Stimulated activated CD4-positive, alpha-beta T cell treated with anti-CD3 and anti-CD28 coated beads, Interleukin-4, amount 100 ng/mL, for 4 hours (primary cell): ENCODE measurements at places on chromosomes 16 and 17.

DNA sequence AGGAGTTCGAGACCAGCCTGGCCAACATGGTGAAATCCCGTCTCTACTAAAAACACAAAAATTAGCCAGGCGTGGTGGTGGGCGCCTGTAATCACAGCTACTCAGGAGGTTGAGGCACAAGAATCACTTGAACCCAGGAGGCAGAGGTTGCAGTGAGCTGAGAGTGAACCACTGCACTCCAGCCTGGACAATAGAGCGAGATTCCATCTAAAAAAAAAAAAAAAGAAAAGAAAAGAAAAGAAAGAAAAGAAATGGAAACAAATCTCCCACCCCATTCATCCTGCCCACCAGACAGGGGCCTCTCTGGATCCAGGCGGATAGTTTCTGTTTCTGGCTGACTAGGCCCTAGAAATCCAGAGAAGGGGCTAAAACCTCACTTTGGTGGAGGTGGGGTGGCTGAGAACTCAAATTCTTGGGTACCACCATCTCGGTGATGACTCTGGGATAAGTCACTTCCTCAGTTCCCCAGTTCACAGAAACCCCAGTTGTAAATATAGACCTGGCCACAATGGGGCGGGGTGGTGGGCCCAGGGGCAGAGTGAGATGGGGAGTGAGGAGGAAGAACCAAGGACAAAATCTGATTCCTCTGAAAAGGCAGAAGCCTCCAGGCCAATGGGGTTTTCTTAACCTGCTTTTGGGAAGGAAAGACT lies 22.2 kb downstream of the SOCS1 start:
- peak; percentile 67 for DNase-seq

GRCh38 chr17:66415366-66416206 lies 113.2 kb downstream of the PRKCA start:
- DNase-seq = no peak

DNA sequence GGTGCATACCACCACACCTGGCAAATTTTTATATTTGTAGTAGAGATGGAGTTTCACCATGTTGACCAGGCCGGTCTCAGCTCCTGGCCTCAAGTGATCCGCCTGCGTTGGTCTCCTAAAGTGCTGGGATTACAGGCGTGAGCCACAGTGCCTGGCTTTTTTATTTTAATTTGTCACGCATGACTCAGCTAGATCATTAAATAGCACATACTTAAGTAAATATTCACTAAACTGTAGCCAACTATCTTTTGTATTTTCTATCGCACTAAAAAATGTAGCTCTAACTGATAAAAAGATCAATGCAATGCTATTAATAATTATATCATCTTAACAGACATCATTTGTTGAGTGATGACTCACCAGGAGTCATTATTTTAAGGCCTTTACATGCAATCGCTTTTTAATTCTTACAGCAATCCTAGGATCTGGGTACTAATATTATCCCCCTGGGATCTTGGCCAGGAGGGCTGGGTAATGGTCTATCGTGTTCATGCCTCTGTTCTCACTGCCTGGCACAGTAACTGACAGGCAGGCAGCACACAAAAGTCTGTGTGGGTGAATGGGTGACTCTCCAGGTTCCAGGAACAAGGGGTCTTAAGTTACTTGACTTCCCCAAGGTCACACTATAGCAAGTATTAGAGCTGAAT lies 693.5 kb upstream of the EEF2KMT start:
- no peak for DNase-seq

DNA sequence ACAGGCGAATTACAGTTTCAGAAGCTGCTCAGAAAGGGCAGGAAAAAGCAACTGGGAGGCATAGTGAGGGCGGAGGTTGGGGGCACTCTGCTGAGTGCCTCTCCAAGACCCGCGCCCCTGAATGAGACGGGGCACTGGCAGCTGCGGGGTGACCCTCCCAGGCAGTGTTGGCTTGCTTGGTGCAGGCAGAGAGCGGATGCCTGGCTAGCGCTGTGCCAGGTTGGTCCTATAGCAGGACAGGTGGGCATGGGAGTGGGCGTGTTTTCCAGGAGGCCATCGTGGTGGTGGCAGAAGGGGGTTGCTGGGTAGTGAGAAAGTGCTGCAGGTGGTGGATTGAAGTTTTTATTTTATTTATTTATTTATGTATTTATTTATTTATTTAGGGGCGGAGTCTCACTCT lies 16.0 kb upstream of the SBK1 start:
- no peak for DNase-seq

- DNase-seq = peak; percentile 33
These were observed 19.1 kb upstream of the TEX2 start for GRCh38 chr17:64281962-64282752.
